ENCODE measurements at places on chromosomes 4 and X.
A peak's percentile ranks its signal among the peaks of the same experiment; 100 is the strongest.

GRCh38 chr4:98803251-98803650, 125.7 kb downstream of the EIF4E start:
- DNase-seq = no peak

GRCh38 chr4:182521011-182521410, 277.8 kb downstream of the TENM3 start:
- no peak for DNase-seq

GRCh38 chr4:184895012-184895695, 69.4 kb upstream of the ACSL1 start:
- no peak for DNase-seq

DNA sequence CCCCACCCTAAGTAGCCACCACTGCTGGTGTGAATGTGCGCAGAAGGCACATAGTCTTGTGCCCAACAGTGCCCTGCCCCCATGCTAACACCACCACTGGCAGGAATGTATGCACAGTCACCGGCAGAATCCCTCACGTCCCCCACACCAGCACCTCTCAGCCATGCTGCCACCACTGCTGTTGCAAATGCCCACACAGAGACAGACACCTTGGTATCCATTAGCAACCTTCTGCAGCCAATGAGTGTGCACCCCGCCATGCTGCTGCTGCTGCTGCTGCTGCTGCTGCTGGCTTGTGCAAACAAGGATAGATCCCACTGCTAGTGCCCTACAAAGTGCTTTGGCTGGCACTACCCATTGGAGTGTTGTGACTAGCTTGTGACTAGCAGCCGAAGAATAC, 52.4 kb upstream of the MMAA start:
- no peak for DNase-seq

- peak; percentile 21 for DNase-seq
Observed at GRCh38 chr4:78951862-78952472, 12.7 kb upstream of the PAQR3 start.

- DNase-seq = no peak
Observed at GRCh38 chrX:15511563-15511962, 11.0 kb downstream of the BMX start.

GRCh38 chrX:56758456-56758855, 29.4 kb downstream of the NBDY start:
- no peak for DNase-seq

DNA sequence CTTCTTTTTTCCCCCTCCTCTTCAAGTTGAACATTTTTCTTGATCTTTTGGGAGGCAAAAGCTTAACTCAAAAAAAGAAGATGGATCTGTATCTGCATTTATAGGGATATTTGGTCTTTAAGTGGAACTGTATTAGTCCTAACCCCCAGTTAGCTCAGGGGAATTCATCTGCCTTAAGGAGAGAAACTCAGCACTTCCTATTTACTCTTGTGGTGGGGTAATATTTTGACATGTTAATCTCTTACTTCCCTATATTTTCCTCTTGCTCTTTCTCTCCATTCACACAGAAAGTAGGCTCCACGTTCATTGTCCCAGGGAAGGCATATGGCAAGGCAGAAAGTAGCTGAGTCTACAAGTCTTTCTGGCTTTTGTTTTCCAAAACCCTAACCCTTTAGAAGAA, 5.3 kb downstream of the LRRC66 start:
- DNase-seq = no peak

DNA sequence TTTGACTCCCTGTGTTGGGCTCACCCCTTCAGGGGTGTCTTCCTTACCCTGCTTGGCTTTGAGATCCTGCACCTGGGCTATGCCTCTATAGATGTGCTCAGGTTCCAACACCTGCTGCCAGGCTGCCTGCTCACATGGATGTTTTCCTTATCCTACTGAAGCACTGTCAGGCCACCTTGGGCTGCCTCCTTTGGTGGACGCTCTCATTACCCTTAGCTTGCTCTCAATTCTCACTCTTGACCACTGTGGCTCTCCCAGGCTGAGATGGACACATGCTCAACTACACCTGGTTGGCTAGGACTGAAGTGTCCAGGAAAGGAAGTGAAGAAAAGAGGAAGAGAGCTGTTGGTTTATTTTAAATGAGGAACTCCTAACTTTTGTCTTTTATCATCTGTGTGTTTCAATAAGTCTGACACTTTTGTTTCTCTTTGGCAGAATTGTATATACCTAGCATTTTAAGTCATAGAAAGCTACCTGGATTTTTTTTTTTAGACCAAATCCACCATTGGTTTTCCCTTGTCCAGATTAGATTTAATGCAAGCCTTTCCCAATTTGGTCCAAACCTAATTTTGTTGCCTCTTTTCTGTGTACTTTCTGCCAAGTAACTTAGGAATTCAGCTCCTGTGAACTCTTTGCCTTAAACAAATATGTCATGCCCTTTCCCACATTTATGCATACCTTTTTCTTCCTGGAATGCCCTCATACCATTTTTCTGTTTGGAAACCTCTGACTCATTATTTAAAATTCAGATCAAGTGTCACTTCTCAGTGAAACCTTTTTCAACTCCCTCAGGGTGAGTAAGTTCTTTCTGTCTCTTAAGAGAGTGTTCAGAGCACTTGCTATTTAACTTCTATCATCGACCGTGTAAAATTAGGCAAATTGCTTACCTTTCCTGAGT, 175.8 kb downstream of the GC start:
- DNase-seq = no peak

GRCh38 chr4:76197971-76198410, 15.6 kb downstream of the SCARB2 start:
- DNase-seq = no peak

DNA sequence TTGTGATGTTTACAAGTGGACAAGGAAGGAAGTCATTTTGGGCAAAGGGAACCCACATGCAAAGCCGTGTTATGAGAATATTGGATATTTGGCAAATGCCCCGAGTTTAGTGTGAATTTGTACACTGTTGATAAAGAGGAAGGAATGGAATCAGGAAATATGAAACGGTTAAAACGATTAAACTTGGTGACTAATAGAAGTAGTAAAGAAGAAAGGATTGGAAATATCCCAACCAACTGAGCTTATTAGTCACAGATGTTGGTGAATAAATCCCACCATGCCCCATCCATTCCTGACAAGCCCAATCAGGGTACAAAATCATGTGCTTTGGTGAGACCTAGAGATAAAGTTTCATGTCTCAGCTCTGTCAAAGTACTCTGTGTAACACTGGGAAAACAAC, 22.0 kb downstream of the ARHGAP24 start:
- no peak for DNase-seq

DNA sequence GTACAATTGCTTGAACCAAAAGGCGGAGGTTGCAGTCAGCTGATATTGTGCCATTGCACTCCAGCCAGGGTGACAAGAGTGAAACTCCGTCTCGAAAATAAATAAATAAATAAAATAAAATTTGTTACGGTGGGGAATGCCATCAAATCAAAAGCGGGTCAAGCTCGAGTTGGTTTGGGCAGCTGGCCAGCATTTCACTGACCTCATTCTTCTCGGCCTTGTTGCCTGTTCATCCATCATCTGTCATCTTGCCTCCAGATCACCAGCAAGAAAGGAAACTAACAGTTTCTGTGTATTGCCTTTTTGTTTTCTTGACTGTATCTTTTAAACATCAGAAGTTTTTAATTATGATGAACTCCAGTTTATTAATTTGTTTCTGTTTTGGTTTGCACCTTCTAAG, 31.5 kb upstream of the KLHL2 start:
- no peak for DNase-seq

DNA sequence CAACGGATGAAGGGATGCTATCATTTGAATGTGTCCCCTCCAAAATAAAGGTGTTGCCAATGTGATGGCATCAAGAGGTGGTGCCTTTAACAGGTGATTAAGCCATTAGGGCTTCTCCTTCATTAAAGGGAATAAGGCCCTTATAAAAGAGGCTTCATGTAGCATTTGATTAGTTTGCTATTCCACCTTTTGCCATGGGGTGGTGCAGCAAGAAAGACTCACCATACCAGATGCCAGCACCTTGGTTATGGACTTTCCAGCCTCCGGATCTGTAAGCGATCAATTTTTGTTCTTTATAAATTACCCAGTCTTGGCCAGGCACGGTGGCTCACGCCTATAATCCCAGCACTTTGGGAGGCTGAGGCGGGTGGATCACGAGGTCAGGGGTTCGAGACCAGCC, 7.9 kb upstream of the SLC25A43 start:
- peak; percentile 37 for DNase-seq

DNA sequence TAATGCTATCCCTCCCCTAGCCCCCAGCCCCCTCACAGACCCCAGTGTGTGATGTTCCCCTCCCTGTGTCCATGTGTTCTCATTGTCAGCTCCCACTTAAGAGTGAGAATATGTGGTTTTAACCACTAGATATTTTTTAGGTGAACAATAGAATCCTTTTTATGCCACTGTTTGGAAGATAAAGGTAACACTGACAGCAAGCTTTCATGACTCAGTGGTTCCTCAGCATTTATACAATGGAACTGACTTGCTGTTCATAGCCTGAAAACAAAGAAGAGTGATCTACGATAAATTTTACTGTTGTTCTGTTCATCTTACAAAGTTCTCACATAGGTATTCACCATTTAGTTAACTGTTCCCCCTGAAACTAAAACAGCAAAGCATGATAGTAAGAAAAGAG, 147.8 kb downstream of the ARHGAP10 start:
- no peak for DNase-seq
